ENCODE measurements at places on chromosomes 16 and 17. TPM values are rescaled to one million over a fixed set of nuclear protein-coding genes. Genes with fewer than 3 reads are reported as not detected.

SCNN1G gene
- total RNA-seq = 0.13 TPM

ATP2C2 gene
- total RNA-seq = not detected

RDM1 gene
- 0.25 TPM for total RNA-seq

CIBAR2 gene
- total RNA-seq = not detected

TBC1D3I gene
- total RNA-seq = 2.5 TPM

PHAF1 gene
- 12.4 TPM for total RNA-seq

TSNAXIP1 gene
- total RNA-seq = 0.81 TPM

ST6GALNAC2 gene
- total RNA-seq = 0.33 TPM

LRRC37A gene
- 1.5 TPM for total RNA-seq

DRC3 gene
- 0.33 TPM for total RNA-seq

NME3 gene
- 61.8 TPM for total RNA-seq
